PC-3 (cell line): ENCODE measurements at places on chromosomes 2 and 18. TPM values are rescaled to one million over a fixed set of nuclear protein-coding genes. Genes with fewer than 3 reads are reported as not detected.
A peak's percentile ranks its signal among the peaks of the same experiment; 100 is the strongest.

DNA sequence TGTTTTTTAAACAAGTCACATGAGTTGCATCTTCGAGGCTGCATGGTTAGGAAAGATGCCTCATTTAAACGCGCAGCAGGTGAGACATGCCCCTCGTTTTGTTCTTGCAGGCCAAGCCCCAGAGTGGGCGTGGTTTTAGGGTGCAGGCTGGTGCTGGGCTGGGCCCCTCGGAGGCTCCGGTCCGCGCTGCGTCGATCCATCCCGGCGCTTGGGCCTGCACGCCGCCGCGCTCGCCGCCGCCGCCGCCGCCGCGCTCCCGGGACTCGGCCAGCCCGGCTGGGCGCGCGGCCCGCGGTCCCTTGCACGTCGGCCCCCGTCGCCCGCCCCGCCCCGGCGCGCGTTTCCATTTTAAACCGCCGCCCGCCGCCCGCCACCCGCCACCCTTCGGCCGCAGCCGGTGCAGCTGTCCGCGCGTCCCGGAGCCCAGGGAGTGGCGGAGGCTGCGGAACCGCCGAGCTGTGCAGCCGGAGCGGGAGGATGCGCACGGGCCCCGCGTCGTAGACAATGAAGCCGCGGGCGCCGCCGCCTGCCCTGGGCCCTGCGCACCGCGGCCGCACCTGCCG, 175.5 kb downstream of the AGAP1 start:
- DNase-seq, result peak; percentile 79
- H3K4me1 ChIP-seq, result peaks cover 39% of the 10 kb centered on the region
- no peak overlapping the region for H3K4me3 ChIP-seq
- no peaks in the 10 kb centered on the region for H3K36me3 ChIP-seq

- peaks cover 7% of the 10 kb centered on the region for H3K27me3 ChIP-seq
- DNase-seq, result no peak
- no peaks in the 10 kb centered on the region for H3K36me3 ChIP-seq
- no peak overlapping the region for H3K4me3 ChIP-seq
- no peak overlapping the region for H3K27ac ChIP-seq
Measured at GRCh38 chr2:1115843-1116539, 165.3 kb downstream of the SNTG2 start.

DNA sequence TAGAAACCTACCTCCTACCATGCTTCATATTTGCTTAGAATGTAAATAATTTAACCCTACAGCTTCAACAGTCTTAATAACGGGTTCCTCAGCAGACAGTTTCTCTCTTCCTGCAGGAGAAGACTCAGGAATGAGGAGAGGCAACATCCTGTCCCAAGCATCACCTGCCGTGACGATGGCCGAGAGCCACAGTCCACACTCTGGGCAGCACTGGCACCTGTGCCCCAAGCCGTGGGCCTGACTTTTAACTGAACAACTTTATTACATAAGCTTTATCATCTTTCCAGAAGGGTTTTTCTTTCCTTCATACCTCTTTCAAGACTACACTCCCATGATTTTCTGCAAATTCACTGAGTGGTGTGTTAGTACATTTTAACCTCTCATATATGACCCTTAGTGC, 856.0 kb downstream of the GALR1 start:
- H3K36me3 ChIP-seq, result no peaks in the 10 kb centered on the region
- no peak for DNase-seq
- peaks cover 28% of the 10 kb centered on the region for H3K27me3 ChIP-seq
- H3K27ac ChIP-seq, result no peak overlapping the region
- H3K4me1 ChIP-seq, result no peaks in the 10 kb centered on the region
- no peak overlapping the region for H3K4me3 ChIP-seq

DNA sequence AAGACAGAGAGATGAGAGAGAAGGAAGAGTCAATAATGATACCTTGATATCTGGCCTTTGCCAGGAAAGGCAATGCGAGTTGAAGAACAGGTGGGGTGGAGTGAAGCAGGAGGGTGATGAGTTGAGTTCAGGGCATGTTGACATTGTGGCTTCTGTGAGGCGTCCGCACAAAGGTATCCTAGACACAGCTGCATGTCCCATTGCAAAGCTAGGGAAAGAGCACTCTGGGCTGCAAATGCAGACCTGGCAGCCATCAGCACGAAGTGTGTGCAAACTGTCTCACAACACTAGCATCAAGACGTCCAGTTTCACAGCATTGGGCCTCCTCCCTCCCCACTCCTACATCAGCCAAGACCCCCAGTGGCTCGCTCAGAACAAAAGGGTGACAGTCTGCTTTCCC, 36.1 kb downstream of the TEX51 start:
- no peak for DNase-seq
- no peak overlapping the region for H3K27ac ChIP-seq
- H3K27me3 ChIP-seq, result peaks cover 62% of the 10 kb centered on the region
- H3K4me3 ChIP-seq, result no peak overlapping the region
- no peaks in the 10 kb centered on the region for H3K4me1 ChIP-seq

DNA sequence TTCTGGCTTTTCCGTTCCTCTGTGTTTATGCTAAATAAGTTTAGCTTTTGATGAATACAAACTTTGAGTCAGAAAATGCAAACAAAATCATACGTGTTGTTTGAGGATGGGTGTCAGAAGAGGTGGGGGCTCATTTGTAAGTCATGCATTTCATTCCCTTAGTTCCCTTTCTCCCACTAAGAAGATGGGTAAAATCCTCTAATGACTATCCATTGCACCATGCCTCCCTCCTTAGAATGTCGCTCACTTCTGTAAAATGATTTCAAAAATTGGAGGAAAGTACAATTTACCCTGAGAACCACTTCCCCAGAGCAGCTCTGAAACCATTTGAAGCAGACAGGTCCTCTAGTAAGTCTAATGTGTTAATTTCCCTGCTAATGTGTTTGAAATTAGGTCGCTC, 629.6 kb upstream of the VRK2 start:
- H3K36me3 ChIP-seq, result no peaks in the 10 kb centered on the region
- H3K27ac ChIP-seq, result no peak overlapping the region

DNA sequence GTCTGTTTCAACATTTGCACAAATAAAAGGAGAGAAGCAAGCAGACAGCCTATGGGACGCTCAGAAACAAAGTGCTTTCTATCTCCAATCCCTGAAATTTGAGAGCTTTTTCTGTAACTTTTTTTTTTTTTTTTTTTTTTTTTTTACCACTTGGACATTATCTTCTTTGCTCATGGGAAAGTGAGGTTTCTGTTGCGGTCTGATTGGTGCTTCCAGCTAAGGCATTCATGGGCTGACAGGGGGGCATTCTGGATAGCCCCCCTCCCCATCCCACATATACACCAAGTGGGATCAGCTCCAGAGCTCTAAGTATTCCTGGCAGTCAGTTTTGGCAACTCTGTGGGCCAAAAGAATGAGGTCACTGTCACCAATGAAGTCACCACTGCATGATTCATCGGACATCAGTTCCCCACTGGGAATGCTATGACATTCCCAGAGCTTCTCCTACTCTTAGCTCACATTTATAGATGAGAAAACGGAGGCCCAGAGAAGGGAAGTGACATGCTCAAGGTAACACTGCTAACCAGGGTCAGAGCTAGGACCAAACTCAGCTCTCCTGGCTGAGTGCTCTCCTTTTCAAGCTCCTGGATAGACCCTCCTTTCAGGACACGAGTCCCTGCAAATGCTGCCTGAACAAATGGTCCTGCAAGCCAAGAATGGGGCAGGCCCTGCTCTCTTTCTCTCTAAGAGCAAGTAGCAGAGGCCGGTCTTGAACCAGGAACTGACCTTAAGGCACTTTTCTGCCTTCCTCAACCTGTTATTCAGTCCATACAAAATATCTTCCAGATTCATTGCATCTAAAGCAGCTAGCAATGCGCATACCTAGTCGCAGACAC, 61.3 kb downstream of the TMEM247 start:
- peak; percentile 69 for DNase-seq
- H3K4me1 ChIP-seq, result peaks cover 20% of the 10 kb centered on the region
- no peaks in the 10 kb centered on the region for H3K27me3 ChIP-seq

- no peak overlapping the region for H3K27ac ChIP-seq
- no peaks in the 10 kb centered on the region for H3K27me3 ChIP-seq
- no peaks in the 10 kb centered on the region for H3K36me3 ChIP-seq
Measured at GRCh38 chr2:128408349-128409305, 90.0 kb upstream of the HS6ST1 start.

DNA sequence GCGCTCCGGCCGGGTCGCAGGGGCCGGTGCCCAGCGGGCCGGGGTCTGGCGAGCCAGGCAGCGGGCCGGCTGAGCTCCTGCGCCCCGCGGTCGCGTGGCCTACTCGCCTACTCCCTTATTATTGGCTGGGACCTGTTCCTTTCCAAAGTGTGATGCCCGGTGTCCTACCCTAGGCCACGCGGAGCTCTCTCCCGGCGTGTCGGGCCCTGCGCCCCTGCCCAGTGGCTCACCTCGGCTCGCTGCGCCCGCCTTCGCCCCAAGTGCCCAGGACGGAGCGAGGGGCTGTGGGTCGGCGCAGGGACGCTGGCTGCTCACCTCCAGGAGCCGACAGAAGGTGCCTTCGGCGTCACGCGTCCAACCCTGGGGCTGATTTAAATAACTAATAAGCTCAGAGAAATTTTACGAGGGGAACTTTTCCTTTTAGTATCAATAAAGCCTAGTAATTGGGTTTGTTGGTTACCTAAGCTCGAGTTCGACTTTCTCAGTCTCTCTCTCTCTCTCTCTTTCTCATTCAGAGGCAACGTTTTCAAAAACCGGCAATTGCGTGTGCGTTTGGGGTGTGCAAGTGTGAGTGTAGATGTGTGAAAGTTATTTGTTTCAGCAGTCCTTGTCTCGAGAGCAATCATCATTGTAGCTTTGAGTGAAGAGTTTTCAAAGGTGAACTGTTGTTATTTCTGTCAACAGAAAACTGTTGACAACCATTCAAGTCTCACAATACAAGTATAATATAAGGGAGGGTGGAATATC, 7.0 kb upstream of the SATB2 start:
- no peak overlapping the region for H3K4me3 ChIP-seq
- no peak overlapping the region for H3K27ac ChIP-seq
- peaks cover 10% of the 10 kb centered on the region for H3K4me1 ChIP-seq
- no peak for DNase-seq
- no peaks in the 10 kb centered on the region for H3K36me3 ChIP-seq

DNA sequence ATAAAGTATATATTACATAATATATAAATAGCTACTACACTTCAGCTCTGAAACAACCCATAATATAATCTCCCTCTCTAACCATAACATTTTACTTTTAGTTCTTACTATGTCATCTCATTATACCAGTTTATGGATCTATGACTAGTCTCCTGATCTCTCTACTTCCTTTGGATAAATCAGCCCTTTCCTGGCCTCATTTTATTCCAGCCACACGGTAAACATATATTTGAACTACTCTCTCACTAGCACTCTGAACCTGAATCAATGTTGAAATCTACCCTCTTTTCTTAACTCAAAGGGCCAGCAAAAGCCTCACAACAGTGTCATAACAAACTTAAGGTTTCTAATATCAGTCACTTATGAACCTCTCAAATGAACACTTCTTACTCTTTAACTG, 62.6 kb downstream of the BAZ2B start:
- no peaks in the 10 kb centered on the region for H3K36me3 ChIP-seq
- no peak overlapping the region for H3K4me3 ChIP-seq
- no peaks in the 10 kb centered on the region for H3K27me3 ChIP-seq
- DNase-seq, result no peak

FNDC4 gene
- 1.7 and 4.7 TPM in 2 replicates for total RNA-seq

MC2R gene
- total RNA-seq, result not detected in 2 replicates
